ENCODE measurements at places on chromosomes 5 and 9.

DNA sequence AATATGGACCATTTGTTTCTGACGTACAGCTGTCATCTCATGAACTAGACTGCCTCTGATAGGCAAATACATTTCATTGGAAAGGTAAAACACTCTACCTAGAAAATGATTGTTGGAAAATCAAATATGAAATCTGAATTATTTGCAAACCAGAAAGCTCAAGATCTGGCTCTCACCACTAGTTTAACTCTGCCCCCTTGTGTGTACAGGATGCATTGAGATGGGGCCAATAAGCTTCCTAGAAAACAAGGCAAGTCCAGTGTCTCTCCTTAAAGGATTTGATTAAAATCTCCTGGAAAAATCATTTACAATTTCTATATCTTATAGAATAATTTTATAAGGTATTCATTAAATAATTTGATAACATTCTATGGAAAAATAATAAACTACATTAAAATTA is 311.9 kb upstream of the ANKH start:
- no peak for DNase-seq

DNA sequence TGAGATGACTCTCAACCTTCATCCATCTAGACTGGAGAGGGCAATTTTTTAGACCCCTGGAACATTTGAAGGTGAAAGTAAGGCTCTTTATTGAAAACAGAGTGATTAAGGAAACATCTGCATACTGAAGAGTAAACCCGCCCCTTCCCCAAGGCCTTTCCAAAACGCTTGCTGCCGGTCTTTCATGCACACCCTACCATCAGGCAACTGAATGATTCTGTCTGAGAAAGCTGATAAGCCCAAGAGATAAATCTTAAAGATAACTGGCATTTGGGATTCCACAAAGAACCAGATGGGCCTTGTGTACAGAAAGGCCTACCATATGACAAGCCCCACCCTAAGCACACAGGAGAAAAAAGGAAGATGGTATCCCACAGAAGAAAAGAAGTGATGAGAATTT is 54.4 kb upstream of the PIK3R1 start:
- no peak for DNase-seq

DNA sequence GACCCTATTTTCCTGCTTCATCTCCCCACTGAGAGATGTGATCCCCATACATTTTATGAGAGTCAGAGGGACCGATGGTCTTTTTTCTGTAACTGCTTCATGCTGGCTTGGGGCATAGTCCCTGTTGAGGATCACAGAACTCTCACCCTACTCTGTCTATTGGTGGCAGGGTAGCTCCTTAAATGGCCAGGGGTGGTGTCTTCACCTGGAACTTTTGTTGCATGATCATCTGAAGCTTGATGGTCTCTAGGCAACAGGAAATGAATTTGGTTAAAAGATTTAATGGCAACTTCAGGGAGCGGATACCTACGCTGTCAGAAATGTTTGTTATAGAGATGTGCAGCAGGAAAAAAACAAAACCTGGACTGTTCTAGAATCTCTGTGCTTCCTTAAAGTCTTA is 87.0 kb upstream of the GLIS3 start:
- DNase-seq, result no peak

- no peak for DNase-seq
These were observed 45.2 kb downstream of the SEMA5A start for GRCh38 chr5:9500625-9501024.

DNA sequence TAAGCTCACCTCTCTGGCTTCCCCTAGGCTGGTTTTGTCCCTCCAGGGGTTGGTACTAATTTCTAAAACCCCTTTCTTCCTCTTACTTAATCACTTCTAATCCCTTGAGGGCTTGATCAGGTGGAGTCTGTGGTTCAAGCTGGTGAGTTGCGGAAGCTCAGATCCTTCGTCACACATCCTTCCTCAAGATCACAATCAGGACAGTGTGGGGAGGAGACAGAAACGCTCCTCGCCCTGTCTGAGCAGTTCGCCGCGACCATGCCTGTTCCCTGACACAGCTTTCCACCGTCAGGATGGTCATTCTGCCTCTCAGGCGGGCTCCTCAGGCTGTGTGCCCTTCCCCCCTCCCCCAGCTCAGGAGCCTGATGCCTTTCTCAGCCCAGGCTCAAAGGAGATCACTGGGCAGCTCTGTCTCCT is 24.3 kb downstream of the CPLX2 start:
- no peak for DNase-seq

DNA sequence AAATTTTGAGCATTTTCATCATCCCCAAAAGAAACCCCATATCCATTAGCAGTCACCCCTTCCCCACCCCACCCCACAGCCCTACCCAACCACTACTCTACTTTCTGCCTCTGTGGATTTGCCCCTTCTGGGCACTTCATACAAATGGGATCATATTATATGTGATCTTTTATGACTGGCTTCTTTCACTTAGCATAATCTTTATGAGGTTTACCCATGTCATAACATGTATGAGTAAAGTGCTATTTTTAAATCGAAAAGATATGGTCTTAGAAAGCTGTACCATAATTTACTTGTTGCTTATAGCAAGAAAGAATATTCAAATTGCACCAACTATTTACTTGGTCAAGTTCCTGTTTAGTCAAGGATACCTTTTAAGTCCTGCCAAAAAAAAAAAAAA is 12.7 kb downstream of the ELP1 start:
- DNase-seq, result no peak

DNA sequence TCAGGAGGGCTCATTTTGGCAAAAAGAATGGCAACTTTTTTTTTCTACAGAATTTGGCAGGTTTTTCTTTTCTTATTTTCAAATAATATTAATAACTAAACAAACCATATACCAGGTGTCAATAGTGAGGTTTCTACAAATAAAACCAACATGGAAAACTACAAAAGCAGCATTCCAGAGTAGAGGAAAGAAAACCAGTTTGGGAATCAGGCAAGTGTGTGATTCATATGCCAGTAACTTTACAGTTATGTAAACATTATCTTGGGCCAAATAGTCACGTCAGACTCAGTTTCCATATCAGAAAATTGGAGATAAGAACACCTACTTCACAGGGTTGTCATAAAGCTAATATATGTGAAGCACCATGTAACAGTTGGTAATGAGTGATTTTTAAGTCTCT is 51.7 kb downstream of the FBXW11 start:
- DNase-seq, result no peak

DNA sequence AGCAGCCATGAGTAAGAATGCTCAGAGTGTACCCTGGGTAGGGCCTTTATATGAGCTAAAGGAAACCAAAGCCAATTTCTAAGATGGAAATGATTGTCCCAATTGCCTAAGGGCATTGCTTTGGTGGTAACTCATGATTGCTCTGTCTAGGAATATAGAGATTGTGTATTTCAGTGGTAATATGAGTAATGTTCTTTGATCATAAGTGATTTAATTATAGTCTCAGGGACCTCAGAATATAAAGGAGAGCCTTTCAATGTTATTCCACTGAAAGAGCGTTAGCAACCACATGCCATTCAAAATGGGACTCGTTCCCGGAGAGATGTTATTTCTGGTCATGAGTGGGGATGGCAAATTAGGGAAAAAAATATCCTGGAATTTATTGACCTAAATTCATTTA is 340.5 kb downstream of the ARHGEF28 start:
- no peak for DNase-seq

DNA sequence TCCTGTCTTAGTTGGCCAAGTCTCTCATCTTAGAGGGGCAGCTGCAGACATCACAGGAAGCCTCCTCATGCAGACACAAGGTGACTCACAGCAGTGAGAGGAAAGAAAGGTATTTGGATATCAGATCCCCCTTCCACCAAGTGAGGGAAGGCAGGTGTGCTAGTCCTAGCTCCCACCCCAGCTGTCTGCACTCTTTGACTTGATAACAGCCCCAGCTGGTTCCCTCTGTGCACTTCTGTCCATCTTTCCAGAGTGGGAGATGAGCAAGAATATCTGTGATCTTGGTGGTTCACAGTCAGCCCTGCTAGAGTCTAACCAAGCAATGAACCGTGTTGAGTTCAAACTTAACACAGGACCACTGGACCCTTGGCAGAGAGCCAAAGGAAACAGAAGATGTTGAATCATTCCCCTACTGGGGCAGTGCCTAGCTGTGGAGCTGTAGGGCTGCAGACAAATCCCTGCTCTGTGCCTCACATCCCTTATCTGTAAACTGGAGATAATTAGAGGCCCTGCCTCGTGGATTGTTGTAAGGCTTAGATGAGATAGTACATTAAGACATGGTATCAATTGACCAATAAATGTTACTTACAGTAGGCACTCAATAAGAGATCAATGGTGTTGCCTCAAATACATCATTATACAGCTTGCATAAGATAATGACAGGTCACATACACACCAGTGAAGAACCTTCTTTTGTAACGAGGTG is 39.1 kb downstream of the SH3RF2 start:
- DNase-seq, result no peak

- no peak for DNase-seq
These were observed 101.7 kb downstream of the TMC1 start for GRCh38 chr9:72623156-72623555.

DNA sequence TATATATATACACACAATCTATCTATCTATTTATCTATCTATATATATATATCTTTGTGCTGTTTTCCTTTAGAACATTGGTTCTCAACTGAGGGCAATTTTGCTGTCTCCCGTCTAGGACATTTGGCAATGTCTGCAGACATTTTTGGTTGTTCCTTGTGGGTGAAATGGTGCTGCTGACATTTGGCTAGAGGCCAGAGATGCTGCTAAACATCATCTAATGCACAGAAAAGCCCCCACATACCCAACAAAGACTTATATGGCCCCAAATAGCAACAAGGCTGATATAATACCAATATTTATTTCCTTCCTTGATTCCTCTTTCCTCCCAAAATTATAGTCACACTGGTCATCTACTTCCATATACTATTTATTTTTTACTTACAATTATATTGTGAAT is 197.5 kb downstream of the TRPM3 start:
- DNase-seq, result no peak

DNA sequence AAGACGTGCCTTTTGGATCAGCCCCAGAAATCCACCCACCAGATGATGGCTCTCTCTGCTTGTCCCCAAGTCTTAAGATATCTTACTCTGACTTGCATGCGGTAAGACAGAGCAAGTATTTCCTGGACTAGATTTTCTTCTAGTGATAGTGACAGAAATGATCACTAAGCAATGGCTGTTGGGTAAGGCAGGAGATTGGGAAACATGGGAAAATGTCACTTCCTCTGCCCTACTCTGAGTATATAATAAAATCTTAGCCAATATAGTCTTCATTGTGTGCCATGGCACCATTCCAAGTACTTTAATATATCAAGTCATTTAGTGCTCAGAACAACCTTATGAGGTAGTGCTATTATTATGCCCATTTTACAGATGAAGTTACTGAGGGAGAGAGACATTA is 31.0 kb upstream of the GNA14 start:
- DNase-seq, result no peak

GRCh38 chr5:33281431-33281843 is 159.3 kb upstream of the TARS1 start:
- DNase-seq, result no peak

DNA sequence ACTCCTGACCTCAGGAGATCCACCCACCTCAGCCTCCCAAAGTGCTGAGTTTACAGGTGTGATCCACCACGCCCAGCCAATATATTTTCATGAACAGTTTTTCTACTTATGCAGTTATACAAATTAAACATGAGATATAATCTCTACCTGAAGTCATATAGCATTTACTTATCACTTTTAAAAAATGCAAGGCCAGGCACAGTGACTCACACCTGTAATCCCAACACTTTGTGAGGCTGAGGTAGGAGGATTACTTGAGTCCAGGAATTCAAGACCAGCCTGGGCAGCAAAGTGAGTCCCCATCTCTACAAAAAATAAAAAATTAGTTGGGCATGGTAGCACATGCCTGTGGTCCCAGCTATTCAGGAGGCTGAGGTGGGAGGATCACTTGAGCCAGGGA is 164.7 kb upstream of the LHFPL2 start:
- no peak for DNase-seq

GRCh38 chr5:141494761-141495452 is 6.0 kb downstream of the PCDHGC5 start:
- DNase-seq, result no peak

GRCh38 chr9:87306006-87306405 is 191.7 kb upstream of the DAPK1 start:
- no peak for DNase-seq

- no peak for DNase-seq
These were observed 195.0 kb upstream of the GHR start for GRCh38 chr5:42228279-42228678.

- DNase-seq, result no peak
These were observed 50.3 kb downstream of the SAR1B start for GRCh38 chr5:134582281-134582680.

DNA sequence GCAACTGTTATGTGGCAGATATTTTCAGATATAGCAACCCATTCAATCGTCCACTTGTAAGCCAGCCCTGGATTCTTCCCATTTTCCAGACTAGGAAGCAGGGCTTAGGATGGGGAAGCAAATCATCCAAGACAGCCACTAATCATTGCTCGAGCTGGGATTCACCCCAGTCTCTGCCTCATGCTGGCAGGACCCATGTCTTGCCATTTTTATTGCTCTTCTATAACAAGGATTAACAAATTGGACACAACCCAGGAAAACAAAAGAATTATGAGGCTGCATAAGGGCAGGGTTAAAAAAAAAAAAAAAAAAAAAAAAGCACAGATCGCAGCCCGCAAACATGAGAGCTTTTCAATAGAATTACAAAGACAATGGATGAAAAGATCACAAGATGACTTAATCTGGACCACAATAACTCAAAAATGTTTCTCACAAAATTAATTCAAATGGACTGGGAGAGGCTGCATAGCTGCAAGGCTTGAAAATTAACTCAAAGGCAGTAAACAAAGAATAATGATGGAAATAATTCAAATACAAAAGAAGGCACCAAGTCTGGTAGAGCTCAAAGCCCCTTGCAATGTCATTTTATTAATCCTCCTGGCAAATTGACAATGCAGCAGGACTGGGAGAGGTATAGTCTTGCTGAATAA is 40.7 kb downstream of the ASTN2 start:
- no peak for DNase-seq

DNA sequence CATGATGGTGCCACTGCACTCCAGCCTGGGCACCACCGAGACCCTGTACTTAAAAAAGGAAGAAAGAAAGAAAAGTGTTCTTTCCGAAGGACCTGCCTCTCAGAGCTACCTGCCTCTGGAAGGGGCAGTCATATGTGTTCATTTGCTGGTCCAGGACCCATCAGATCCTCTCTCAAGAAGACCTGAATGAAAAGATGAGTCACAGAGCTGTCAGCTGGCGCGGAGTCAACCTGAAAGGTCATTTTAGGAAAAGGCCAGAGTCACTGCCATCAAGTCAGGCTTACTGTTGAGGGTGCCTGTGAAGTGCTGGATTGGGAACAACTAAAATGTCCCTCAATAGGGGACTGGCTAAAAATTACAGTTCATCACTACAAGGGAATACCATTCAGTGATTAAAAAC is 14.9 kb upstream of the HRH2 start:
- no peak for DNase-seq

- no peak for DNase-seq
These were observed 158.8 kb downstream of the C9orf152 start for GRCh38 chr9:110048976-110049698.

- no peak for DNase-seq
These were observed 45.7 kb downstream of the MARCHF3 start for GRCh38 chr5:126984632-126985031.

GRCh38 chr5:1725641-1726468 is 73.8 kb downstream of the MRPL36 start:
- no peak for DNase-seq

- no peak for DNase-seq
These were observed 26.7 kb downstream of the EBF1 start for GRCh38 chr5:159073026-159073425.
